Stomach (tissue), 19 donors: ENCODE measurements at places on chromosomes 16 and 17. TPM values are rescaled to one million over a fixed set of nuclear protein-coding genes. Genes with fewer than 3 reads are reported as not detected.

Gene SDR42E2
- not detected for total RNA-seq

Gene SLFN12
- total RNA-seq: 1.3 TPM

Gene ZPBP2
- not detected for total RNA-seq

Gene EVPLL
- not detected for total RNA-seq

DNA sequence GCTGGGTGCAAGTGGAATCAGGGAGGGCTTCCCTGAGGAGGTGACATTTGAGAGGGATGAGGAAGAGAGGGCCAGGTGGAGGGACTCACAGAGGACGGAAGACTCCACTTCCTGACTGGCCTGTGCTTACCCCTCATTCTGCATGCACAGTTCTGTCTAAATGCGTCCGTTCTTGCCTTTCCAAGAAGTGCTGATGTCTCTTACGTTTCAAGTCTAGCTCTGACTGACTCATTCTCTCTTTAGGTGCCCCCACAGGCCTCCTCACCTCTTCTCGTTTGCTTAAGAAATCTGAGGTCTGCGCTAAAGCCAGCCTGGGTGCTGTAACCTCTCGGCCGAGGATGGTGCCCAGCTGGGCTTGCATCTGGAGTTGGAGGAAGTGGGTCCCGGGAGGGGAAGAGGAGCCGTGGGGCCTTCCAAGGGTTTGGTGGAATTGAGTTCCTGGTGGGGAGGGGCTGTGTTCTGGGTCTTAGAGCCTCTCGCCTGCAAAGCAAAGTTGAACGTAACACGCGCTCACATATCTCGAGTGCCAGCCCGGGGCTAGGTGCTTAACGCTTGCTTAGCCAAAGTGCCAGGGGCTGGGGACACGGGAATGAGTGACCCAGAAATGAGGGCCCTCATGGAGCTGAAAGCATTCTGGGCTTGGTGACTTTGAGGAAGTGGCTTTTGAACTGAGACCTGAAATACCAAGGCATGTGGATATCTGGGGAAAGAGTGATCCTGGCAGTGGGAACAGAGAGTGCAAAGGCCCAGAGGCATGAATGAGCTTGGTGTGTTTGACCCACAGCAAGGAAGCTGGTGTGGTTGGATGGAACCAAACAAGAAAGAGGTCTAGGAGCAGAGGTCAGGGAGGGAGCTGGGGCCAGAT, 4.8 kb downstream of the IL4R start:
- peak overlapping the region; percentile 71 for H3K4me3 ChIP-seq
- H3K36me3 ChIP-seq: no peaks in the 10 kb centered on the region
- H3K27me3 ChIP-seq: no peaks in the 10 kb centered on the region
- H3K27ac ChIP-seq: peak overlapping the region; percentile 100

DNA sequence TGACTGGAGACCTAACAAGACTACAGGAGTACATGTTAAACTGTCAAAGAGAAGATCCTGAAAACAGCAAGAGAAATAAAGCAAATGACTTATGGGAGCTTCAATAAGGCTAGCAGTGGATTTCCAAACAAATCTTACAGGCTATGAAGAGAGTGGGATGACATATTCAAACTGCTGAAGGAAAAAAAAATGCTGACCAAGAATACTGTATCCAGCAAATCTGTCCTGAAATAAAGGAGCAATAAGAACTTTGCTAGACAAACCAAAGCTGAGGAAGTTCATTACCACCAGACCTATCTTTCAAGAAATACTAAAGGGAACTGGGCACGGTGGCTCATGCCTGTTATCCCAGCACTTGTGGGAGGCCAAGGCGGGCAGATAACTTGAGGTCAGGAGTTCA, 28.6 kb downstream of the ZFP1 start:
- DNase-seq: no peak
- H3K36me3 ChIP-seq: no peaks in the 10 kb centered on the region
- no peaks in the 10 kb centered on the region for H3K27me3 ChIP-seq
- H3K4me3 ChIP-seq: no peak overlapping the region

GRCh38 chr17:65191811-65192740, 54.9 kb downstream of the RGS9 start:
- DNase-seq: no peak
- H3K36me3 ChIP-seq: peaks cover 12% of the 10 kb centered on the region
- no peaks in the 10 kb centered on the region for H3K4me1 ChIP-seq
- H3K4me3 ChIP-seq: no peak overlapping the region
- H3K27me3 ChIP-seq: no peaks in the 10 kb centered on the region
